ENCODE measurements at places on chromosomes 5 and 9. TPM values are rescaled to one million over a fixed set of nuclear protein-coding genes. Genes with fewer than 3 reads are reported as not detected.

Gene ROPN1L
- not detected for total RNA-seq

Gene NIPAL4
- total RNA-seq, result 1.1 TPM

GRCh38 chr5:89351975-89352374 lies 469.0 kb upstream of the MEF2C start:
- H3K27me3 ChIP-seq, result no peaks in the 10 kb centered on the region
- H3K4me3 ChIP-seq, result no peak overlapping the region
- H3K36me3 ChIP-seq, result no peaks in the 10 kb centered on the region
- no peak for DNase-seq

Gene PCDHB15
- total RNA-seq, result not detected

- no peak for DNase-seq
- H3K4me3 ChIP-seq, result no peak overlapping the region
Measured at GRCh38 chr9:137299938-137300337, 2.1 kb downstream of the NRARP start.

- no peak overlapping the region for H3K4me3 ChIP-seq
- H3K27me3 ChIP-seq, result no peaks in the 10 kb centered on the region
- H3K4me1 ChIP-seq, result no peaks in the 10 kb centered on the region
- H3K27ac ChIP-seq, result peak overlapping the region; percentile 70
Measured at GRCh38 chr9:38380230-38380871, 12.2 kb upstream of the ALDH1B1 start.

Gene PCDHGC4
- total RNA-seq, result not detected

Gene PCDHA11
- total RNA-seq, result not detected

DNA sequence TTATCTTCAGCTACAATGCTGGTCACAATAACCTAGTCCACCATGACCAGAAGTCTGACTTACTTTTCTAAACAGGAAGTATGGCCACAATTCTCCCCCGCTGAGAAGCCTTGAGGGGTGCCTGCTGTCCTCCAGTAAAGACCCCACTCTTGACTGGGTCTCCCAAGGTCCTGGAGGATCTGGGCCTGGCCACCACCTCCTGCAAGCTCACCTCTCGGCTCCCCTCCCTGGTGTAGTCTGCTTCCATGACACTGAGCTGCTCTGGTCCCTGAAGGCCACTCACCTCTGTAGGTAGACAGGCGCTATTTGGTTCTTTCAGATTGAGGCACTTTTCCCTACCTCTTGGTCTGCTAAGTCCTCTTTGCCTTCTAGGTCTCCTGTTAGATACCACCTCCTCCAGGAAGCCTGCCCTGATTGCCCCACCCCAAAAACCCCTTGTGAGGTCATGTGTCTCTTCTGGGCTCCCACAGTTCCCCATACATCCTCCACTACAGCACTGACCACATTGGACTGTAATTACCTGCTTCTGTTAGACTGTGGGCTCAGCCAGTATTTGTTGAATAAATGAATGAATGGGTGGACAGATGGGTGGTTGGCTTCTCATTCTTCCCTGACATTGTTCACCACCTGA lies 62.6 kb upstream of the IER5L start:
- no peak for DNase-seq
- H3K27ac ChIP-seq, result no peak overlapping the region
- no peaks in the 10 kb centered on the region for H3K36me3 ChIP-seq

DNA sequence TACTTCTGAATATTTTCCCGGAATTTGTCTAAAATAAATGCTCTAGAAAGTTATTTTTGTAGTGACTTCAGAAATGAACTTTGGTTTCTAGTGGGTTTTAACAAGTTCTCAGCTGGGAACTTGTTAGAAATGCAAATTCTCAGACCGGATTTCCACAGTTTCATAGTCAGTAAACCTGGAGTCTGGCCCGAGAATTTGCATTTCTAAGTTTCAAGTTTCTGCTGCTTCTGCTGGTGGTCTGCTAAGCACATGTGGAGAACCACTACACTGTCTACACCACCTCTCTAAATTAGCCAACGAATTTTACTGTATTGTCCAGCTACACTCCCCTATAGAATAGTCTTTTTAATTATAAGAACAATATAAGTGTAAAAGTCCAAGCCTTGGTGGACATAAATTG lies 208.0 kb downstream of the CHSY3 start:
- H3K4me3 ChIP-seq, result no peak overlapping the region
- H3K27me3 ChIP-seq, result no peaks in the 10 kb centered on the region
- H3K36me3 ChIP-seq, result no peaks in the 10 kb centered on the region
- H3K4me1 ChIP-seq, result no peaks in the 10 kb centered on the region

- no peak overlapping the region for H3K27ac ChIP-seq
- DNase-seq, result no peak
- no peaks in the 10 kb centered on the region for H3K36me3 ChIP-seq
- H3K4me3 ChIP-seq, result no peak overlapping the region
- H3K27me3 ChIP-seq, result no peaks in the 10 kb centered on the region
Measured at GRCh38 chr5:27242258-27242626, 203.9 kb upstream of the CDH9 start.

Gene PCDHA3
- total RNA-seq, result not detected

Gene SV2C
- not detected for total RNA-seq

DNA sequence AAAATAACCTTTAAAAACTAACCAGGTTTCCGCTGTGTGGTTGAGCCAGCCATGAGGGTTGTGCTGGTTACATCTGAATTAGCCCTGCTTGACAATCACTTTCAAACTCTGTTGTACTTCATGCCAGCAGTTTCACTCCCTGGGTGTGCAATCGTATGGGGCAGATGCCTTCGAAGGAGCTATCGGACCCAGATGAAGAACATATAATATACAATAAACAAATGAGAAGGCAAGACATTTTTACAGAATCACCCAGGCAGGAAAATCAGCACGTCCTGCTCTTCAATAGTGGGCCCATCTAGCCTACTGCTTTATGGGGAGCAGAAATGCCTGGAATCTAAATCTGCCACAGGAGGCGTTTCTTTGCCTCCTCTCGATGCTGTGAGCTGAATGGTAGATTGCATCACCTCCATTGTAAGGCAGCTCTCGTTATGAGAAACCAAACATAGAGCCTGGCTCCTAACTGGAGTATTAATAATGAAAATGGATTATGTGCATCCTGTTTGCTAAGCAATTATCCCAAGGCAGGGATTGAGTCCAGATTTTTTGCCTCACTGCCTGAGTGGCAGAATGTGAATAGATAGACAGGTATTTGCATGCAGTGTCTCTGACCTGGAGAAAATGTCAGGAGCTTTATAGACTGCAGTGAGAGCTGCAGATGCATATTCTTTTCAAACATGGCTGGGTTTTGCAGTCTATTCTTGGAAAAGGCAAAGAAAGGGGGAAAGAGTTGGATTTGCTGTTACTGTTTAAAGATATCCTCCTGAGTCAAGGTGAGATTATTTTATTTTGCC lies 143.3 kb upstream of the SMARCA2 start:
- H3K4me1 ChIP-seq, result no peaks in the 10 kb centered on the region
- H3K27ac ChIP-seq, result no peak overlapping the region
- H3K4me3 ChIP-seq, result no peak overlapping the region
- H3K36me3 ChIP-seq, result no peaks in the 10 kb centered on the region
- no peaks in the 10 kb centered on the region for H3K27me3 ChIP-seq
- no peak for DNase-seq

DNA sequence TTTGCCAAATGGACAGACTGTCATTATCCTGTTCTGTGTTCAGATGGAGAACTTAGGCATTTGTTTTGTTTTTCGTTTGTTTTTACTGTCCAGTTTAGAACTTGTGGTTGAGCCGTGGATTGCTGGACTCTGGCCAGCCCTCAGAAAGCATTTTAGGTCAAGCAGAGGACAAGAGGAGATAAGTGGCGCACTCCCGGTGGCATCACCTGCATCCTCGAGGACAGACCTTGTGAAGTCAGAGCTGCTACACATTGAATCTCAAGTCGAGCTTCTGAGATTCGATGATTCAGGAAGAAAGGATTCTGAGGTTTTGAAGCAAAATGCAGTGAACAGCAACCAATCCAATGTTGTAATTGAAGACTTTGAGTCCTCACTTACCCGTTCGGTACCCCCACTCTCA lies 8.9 kb downstream of the MTRR start:
- no peak overlapping the region for H3K27ac ChIP-seq
- no peak overlapping the region for H3K4me3 ChIP-seq
- no peak for DNase-seq
- peaks cover 56% of the 10 kb centered on the region for H3K36me3 ChIP-seq

DNA sequence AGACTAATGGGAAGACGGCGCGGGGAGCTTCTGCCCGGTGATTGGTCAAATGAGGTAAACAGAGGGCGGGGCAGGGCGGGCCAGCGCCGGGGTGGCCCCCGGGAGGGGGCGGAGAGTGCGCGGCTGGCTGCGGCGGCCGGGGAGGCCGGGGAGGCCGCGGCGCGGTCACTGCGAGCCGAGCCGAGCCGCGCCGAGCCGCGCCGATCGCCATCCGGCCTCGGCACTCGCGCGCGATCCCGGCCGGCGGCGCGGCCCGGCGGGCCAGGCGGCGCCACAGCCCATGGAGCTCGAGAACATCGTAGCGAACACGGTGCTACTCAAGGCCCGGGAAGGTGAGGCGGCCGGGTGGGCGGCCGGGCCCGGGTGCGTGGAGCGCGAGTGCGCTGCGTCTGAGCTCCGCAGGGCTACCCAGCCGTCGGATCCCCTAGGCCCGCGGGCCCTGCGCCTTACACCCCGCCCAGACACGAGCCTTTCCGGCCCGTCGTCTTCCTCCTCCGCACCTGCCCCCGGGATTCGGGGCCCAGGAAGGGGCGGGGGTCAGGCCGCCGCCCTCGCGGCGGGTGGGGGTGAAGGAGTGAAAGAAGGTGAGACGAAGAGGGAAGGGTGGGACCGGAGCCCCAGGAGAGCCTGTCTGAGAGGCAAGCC lies at the start of gene GRK6:
Gene GRK6 (plus strand): TSS at position 111 of the 645 bp plus-strand sequence. CDS start 170 bp downstream, at position 281.
- peaks cover 62% of the 10 kb centered on the region for H3K4me1 ChIP-seq
- H3K36me3 ChIP-seq, result peaks cover 7% of the 10 kb centered on the region
- H3K4me3 ChIP-seq, result peak within 1 kb of the TSS; percentile 93
- DNase-seq, result peak; percentile 78
- no peaks in the 10 kb centered on the region for H3K27me3 ChIP-seq

- H3K4me3 ChIP-seq, result no peak overlapping the region
- H3K27ac ChIP-seq, result no peak overlapping the region
- DNase-seq, result no peak
- H3K27me3 ChIP-seq, result no peaks in the 10 kb centered on the region
- H3K4me1 ChIP-seq, result no peaks in the 10 kb centered on the region
- no peaks in the 10 kb centered on the region for H3K36me3 ChIP-seq
Measured at GRCh38 chr5:120228262-120229031, 235.7 kb upstream of the PRR16 start.

DNA sequence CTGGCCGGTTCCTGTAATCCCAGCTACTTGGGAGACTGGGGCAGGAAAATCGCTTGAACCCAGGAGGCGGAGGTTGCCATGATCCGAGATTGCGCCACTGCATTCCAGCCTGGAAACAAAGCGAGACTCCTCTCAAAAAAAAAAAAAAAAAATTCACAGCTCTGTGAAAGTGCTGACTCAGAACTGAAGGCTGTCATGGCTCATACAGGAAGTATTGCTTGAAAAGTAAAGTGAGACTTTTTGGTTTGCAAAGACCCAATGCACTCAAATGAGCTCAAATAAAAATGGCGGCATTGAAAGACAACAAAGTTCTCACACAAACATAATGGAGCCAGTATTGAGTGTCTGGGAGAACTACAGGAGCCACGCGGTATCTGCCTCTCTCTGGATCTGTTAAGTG lies 202.1 kb downstream of the FBXL7 start:
- H3K4me3 ChIP-seq, result no peak overlapping the region
- H3K4me1 ChIP-seq, result no peaks in the 10 kb centered on the region
- no peak for DNase-seq
- no peak overlapping the region for H3K27ac ChIP-seq

DNA sequence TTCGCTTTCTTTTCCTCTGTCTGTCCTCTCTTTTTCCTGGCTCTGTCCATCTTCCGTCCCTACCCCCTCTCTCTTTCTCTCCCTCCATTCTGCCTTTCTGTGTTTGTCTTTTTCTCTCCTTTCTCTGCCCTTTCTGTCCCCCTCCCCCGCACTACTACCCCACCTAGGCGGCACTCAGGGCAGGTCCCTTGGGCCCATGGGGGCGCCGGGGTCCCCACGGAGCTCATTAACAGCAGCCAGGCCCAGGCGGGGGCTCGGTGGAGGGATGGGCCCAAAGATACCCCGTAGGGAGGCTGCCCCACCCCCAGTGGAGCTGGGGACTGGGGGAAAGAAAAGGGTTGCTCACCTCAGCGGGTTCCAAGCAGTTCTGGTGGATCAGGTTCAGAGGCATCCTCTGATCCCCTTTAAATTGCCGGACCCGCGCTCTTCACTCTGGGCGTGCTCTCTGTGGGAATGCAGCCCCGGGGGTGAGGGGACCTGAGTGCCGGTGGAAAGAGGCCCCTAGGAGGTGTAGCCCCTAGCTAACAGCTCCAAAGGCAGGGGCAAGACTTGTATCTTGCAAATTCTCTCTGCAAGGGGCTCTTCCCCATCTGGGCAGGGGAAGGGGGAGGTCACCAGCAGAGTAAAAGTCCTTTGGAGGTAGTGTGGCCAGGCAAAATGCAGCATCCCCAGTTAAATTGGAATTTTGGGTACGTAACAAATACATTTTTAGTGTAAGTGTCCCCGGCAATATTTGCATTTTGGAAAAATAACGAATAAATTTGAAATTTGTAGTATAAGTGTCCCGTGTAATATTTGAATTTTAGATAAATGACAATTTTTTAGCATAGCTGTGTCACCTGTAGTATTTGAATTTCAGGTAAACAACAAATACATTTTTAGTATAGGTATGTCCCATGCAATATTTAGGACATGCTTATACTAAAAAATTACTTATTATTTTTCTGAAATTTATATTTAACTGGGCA lies 7.4 kb downstream of the LHX2 start:
- no peak overlapping the region for H3K27ac ChIP-seq
- no peak for DNase-seq
- H3K4me3 ChIP-seq, result no peak overlapping the region
- H3K36me3 ChIP-seq, result no peaks in the 10 kb centered on the region
- H3K4me1 ChIP-seq, result peaks cover 19% of the 10 kb centered on the region

DNA sequence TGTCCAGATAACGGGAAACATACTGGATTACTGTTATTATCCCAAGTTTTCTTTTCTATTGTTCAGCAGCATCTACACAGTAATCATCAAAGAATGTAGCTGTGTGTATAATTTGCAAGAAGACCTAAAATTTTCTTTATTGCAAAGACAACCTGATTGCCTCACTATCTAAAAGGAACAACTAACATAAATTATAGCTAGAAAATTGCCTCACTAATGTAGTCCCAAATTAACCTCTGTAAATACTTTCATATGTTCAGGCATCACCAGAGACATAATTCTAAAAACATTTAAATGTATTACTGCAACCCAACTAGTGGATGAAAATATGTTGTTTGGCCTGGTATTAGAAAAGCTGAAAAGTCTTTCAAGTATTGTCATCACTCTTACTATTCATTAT lies 275.4 kb downstream of the CDH12 start:
- no peaks in the 10 kb centered on the region for H3K4me1 ChIP-seq
- no peak overlapping the region for H3K27ac ChIP-seq
- H3K4me3 ChIP-seq, result no peak overlapping the region
- no peaks in the 10 kb centered on the region for H3K36me3 ChIP-seq
- no peak for DNase-seq

DNA sequence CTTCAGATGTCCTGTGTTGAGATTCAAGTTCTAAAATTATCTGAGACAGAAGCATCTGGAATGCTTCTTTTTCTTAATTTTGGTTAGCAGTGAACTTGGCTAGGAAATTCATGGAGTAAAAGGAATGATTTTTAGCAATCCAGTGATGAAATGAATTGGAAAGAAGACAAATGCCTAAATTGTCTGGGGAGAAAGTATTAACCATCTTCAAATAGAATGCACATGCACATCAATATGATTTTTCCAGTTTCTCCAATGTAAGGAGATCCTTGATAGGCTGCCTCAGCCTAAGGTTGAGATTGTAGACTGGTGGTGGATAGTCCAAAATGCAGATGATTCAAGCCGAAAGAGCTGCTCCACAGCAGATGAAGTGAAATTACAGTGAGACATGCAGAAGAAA lies 106.7 kb downstream of the PCSK5 start:
- no peaks in the 10 kb centered on the region for H3K4me1 ChIP-seq
- H3K27me3 ChIP-seq, result no peaks in the 10 kb centered on the region
- no peak overlapping the region for H3K4me3 ChIP-seq

Measured in CD8-positive, alpha-beta memory T cell (primary cell).